ENCODE measurements at places on chromosomes 4 and X. TPM values are rescaled to one million over a fixed set of nuclear protein-coding genes. Genes with fewer than 3 reads are reported as not detected.

DNA sequence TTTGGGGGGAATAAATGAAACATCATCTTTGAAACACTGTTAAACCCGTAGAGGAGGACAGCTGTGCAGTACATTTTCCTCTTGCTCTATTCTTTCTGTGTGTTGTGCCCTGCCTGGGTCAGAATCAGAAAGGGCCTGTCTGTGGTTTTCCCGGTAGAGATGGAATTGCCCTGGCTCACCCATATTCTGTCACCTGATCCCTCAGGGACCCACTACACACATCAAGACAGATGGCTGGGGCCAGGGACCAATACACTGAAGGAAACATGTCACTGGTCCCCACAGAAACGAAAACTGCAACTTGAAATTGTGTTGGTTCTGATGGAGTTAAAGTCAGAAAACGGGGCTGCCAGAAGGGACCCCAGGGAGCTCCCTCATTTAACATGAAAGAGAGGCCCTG, 114.9 kb downstream of the ZNF827 start:
- no peak for DNase-seq

DNA sequence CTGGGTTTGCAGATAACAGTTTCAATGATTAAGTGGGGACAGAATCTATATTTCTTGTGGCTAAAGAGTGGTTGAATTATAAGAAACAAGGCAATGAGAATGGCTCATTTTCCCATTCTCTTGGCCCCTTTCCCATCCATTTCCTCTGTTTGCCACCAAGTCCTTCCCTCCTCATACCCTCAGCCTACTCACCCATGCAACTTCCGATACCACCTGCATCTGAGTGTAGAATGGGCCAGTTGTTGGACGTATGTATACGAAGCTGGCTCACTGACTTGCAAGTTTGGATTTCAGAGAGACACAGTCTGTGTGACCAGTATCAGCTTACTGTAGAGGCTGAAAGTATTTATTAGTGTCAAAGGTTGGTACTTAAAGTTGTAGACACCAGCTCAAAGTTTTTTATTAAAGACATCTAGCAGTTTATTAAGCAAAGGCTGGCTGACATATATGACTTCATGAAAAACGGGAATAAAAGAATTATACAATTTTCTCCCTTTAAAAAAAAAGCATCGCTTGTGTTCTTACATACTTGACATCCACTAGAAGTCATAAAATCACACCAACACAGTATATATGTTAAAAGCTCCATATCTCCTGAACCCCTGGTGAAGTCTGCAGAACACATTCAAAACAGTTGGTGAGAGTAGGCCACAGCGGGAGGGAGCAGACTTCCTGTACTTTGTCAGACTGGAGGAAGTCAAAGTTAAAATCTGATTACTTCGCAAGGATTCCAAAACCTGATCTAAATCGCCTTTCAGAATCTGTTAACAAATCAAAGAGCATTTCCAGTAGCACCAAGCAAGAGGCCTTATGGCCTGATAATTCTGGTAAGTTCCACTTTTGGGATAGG, 22.4 kb upstream of the STIM2 start:
- DNase-seq = no peak

GRCh38 chrX:10387011-10387410, 230.2 kb downstream of the CLCN4 start:
- DNase-seq = no peak

DNA sequence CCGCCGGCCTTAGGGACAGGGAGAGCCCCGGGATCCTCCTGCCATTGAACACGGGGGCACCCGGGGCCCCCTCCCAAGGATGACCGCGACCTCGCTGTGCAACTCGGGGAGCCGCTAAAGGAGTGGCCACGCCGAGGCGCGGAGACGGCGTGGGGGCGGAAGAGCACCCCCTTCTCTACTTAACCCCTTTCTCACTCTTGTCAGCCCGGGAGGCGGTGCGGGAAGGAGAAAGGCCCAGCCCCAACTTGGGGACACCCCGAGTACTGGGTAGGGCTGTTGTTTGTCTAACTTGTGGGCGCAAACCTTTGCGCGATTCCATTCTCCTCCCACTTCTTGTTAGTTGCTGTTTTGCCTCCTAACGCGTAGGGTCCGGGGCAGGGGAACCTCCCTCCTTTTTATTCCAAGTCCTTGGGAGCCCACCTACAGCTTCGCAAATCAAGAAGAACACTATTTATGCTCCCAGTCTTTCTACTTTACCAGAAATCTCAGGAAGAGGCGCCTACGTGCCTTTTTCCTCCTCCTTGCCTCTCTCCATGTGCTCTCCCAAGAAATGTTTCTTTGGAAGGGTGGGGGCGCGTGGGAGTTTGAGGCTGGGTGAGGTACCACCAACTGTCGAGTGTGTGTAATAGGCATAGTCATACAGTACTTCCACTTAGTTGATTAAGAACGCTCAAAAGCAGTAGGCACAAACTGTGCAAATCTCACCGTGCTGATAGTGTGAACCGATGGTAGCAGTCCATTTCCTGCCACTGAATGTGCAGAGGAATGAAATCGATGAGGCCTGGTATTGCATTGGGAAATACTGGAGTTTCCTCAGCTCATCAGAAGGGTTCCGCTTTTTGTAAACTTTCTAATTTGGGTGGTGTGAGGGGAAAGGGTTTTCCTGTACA, 813 bp downstream of the DIAPH2 start:
- DNase-seq = no peak

The MOB1B gene
- 51.6 TPM for polyA plus RNA-seq
